HEK293T (cell line): ENCODE measurements at places on chromosomes 12 and 14.

DNA sequence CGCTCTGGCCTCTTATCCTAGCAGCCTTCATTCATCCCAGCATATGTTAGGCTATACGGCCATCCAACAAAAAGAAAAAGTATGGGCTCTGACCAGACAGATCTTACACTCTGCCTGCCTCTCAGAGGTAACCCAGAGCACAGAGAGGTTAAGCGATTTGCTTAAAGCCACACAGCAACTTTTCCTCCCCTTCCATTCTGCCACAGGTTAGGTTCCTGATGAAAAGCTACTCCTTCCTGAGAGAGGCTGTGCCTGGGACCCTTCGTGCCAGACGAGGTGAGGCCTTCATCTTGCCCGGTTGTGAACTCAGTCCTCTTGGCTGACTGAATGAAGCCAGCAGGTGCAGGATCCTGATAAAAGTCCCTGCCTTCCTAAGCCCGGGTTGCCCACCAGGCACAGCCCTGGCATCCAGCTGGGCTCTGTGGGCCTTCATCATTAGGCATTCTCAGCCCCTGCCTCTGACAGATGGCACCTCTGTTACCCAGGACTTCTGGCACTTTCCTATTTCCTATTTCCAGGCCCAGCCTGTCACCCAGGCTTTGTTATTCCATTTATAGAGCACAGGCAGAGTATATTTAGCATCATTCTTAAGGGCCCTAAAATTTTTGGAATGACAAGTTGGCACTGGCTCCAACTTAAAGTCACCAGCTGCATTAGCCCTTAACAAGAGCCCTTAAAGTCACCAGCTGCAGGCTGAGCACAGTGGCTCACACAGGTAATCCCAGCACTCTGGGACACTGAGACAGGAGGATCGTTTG, 12.8 kb downstream of the SOAT2 start:
- DNase-seq, result no peak

DNA sequence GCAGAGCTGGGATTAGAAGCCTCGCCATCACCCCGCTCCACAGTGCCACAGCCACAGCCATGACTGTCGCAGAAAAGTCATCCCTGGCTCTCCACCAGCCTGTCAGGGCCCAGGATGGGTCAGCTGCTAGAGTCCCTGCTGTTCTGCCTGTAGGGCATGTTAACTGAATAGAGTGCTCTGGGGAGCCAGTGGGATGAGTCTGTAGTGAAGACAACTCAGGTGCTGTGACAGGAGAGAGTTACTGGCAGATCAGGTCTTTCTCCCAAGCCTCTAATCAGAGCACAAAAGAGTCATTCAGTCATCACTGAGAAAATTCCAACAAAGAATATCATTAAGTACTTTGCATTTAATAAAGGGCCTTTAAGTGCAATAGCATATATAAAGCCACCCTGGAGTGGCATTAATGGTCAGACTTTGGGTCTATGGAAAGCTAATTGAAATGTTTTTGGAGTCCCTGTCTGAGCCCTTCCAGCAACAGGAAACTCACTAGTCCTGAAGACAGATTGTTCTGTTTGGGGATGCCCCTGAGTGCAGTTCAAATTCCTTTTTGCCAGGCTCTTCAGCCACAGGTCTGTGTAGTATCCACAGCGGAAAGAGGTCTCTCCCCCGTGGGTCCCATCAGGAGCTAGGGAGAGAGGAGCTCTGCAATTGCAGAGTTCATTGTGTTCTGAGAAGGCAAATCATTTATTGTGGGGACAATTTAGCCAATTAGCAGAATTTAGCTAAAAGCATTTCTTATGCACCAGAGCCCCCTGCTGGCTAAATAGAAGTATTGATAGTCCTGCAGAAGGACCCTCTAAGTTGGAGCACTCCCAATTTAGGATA, 45.2 kb upstream of the C14orf132 start:
- DNase-seq, result peak; percentile 52

GRCh38 chr14:79699206-79699605, 512.1 kb downstream of the DIO2 start:
- DNase-seq, result no peak

- DNase-seq, result no peak
Measured at GRCh38 chr12:6065131-6065862, 59.2 kb downstream of the VWF start.

GRCh38 chr12:67968321-67968720, 20.9 kb upstream of the IFNG-AS1 start:
- DNase-seq, result no peak
